ENCODE measurements at places on chromosomes 1 and 21. TPM values are rescaled to one million over a fixed set of nuclear protein-coding genes. Genes with fewer than 3 reads are reported as not detected.

DNA sequence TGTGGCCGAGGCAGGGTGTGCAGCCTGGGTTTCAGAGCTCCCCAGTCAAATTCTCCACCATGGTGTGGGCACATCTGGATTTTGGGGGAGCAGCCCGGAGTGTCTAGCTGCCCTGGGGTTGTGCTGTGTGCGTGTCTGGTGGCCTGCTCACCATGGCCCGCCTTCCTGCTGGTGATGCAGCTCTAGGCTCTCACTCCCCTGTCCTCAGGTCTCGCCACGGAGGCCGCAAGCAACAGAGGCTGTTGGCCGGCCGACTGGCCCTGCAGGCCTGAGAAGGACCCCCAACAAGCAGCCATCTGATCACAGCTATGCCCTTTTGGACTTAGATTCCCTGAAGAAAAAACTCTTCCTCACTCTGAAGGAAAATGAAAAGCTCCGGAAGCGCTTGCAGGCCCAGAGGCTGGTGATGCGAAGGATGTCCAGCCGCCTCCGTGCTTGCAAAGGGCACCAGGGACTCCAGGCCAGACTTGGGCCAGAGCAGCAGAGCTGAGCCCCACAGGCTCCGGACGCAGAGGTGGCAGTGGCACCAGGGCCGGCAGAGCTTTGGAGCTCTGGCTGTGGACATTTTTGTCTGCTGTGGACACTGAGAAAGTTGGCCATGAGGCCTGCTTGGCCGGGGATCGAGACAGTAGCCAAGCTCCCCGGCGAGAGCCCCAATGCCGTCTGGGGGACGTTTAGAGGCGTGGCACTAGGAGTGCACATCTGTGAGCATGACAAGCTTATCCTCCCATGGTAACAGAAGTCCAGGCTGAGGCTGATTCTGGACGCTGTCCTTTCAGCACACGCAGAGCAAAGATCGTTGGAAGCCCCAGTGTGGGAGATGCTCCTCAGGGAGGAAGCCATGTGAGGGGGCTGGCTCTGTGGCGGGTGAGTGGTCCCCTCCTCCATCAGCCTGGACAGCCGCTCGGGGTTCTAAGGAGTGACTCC, 8.2 kb downstream of the THAP3 start:
- DNase-seq = no peak
- H3K27ac ChIP-seq = no peak overlapping the region
- H3K4me1 ChIP-seq = peaks cover 12% of the 10 kb centered on the region

DNA sequence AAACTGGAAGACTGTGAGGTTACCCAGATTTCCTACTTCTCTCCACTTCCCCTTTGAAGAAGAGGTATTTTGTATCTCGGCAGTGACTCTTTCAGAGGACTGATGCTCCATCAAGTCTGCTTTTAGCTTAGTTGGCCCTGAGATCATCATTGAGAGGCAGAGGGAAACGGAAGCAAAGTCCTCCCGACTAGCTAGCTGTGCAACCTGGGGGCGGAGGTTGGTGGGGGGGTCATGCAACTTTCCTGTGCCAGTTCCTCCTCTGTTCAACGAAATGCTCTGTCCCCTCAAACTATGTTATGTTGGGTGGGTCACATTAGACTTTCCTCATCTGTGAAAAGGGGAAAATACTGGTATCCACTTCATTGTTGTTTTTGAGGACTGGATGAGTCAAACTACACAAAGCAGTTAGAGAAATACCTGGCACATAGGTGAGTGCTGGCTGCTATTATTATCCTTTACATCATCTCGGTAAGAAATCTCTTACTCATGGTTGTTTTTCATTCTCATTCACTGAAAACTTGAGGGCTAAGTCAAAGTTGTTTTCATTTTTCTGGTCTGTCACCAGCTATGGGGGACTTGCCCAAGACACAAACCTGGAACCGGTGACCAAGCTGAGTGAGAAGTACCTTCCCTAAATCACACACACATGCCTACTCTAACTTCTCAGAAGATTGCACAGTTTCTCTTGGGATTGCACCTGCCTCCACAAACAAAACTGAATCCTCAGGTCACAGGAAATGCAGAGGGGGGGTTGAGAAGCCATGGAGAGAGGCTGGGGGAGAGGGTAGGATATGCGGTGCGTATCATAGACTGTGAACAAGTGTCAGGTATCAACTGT, 83.3 kb downstream of the ABCA4 start:
- H3K36me3 ChIP-seq = no peaks in the 10 kb centered on the region
- peaks cover 47% of the 10 kb centered on the region for H3K4me1 ChIP-seq
- DNase-seq = no peak
- H3K4me3 ChIP-seq = no peak overlapping the region
- H3K27me3 ChIP-seq = peaks cover 8% of the 10 kb centered on the region

DNA sequence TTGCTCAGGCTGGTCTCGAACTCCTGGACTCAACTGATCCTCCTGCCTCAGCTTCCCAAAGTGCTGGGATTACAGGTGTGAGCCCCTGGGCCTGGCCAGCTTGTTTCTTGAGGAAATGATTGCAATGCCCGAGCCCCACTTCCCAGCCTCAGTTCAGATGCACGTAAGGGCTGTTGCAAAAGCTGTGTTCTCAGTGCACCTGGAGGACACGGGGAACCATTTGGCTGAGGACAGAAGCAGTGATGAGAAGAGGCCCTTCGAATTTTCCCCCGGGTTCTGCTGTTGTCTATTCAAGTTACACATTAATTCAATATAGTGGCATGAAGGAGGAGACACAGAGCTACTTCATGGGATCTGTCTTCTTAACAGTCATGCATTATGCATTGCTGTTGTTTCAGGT, 78.8 kb upstream of the WDR26 start:
- H3K4me3 ChIP-seq = no peak overlapping the region
- no peak overlapping the region for H3K27ac ChIP-seq
- no peak for DNase-seq
- H3K4me1 ChIP-seq = peaks cover 6% of the 10 kb centered on the region
- H3K27me3 ChIP-seq = no peaks in the 10 kb centered on the region

- peak; percentile 5 for DNase-seq
- no peak overlapping the region for H3K4me3 ChIP-seq
- H3K27me3 ChIP-seq = peaks cover 46% of the 10 kb centered on the region
- H3K4me1 ChIP-seq = no peaks in the 10 kb centered on the region
- H3K27ac ChIP-seq = no peak overlapping the region
- no peaks in the 10 kb centered on the region for H3K36me3 ChIP-seq
Measured at GRCh38 chr1:53553734-53554509, 94.7 kb downstream of the DMRTB1 start.

DNA sequence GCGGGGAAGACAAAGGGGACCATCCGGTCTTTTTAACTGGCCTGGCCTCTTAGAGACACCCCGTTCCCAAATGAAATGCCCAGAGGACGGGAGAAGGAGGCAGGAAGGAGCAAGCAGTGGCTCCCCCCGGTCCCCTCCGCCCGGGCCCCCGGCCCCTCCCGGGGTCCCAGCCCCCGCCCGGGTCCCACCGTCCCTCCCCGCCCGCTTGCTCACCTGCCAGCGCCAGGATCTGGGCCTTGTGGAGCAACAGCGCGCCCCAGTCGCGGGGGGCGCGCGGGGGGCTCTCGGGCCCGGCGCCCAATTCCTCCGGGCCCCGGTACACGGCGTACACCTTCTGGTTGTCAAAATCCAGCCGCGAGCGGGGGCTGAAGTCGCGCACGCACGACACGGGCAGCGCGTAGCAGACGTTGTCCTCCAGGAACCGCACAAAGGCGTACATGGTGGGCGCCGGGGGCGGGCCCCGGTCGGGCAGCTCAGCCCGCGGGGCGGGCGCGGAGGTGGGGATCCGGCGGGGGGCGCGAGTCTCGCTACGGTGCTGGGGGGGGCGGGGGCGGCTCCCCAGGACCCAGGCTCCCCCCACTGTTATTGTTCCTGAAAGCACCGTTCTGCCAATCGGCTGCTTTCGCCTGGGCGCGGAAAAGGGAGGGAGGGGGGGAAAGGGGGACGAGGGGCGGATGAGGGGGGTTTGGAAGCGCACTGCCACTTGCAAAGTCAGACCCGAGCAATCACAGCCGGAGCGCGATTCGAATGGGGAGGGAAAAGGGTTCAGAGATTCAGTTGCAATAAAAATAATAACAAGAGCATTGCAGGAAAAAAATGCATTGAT, at the start of gene BEND5:
Gene BEND5, minus strand, starts transcription at position 499 of the 826 bp plus-strand sequence. Its CDS starts 60 bp downstream, at position 439.
- peaks cover 6% of the 10 kb centered on the region for H3K36me3 ChIP-seq
- H3K4me1 ChIP-seq = peaks cover 29% of the 10 kb centered on the region
- H3K27me3 ChIP-seq = no peaks in the 10 kb centered on the region
- DNase-seq = peak; percentile 46
- peak within 1 kb of the TSS; percentile 75 for H3K27ac ChIP-seq
- H3K4me3 ChIP-seq = peak within 1 kb of the TSS; percentile 85

DNA sequence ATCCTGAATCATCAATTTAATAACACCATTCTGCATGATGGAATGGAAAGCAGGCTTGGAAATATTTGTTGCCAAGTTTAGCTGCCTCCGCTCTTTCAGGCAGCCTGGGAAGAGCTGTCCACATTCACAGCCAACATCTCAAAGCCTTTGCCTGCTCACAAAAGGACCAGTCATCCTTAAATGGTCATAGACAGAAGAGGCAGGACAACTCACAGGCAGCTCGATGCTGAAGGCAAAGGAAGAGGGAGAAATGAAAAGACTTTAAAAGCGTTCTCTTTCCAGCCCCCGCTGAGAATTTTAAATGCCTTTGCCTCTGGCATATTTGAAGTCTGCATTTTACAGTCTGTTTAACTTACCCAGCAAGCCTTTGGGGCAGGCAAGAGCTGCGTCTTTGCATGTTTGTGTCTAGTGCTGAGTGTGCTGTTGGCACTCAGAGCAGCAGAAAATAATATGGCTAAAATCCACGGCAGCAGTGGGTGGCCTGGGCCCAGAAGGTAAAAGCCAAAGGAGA, 68.9 kb downstream of the NMNAT2 start:
- H3K4me1 ChIP-seq = peaks cover 33% of the 10 kb centered on the region
- no peak for DNase-seq
- no peaks in the 10 kb centered on the region for H3K36me3 ChIP-seq
- no peaks in the 10 kb centered on the region for H3K27me3 ChIP-seq

DNA sequence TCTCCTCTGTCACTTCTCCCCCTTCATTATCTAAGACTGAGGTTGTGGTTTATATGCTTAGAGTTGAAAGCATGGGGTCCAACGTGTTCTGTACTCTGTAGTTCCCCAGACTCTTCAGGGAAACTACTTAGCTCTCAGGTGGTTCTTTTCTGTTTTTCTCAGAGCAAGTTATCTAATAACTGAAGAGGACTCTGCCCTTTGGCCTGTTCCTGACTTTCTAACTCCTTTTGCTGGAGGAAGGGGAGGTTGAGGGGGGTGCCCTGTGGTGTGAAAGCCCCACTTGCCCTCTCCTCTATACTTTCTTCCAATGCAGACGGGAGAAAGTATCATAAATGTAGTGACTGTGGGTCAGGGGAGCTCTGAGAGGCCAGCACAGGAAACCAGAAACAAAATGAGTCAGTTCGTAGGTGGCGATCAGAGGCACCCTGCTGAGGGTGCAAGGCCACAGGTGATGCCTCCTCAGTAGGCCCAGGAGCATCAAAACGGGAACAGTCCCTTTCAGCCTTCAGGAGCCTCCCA, 5.0 kb downstream of the SLC25A44 start:
- H3K36me3 ChIP-seq = peaks cover 17% of the 10 kb centered on the region
- DNase-seq = no peak
- H3K4me1 ChIP-seq = peaks cover 87% of the 10 kb centered on the region
- H3K27me3 ChIP-seq = no peaks in the 10 kb centered on the region
- no peak overlapping the region for H3K27ac ChIP-seq
- H3K4me3 ChIP-seq = no peak overlapping the region

GRCh38 chr1:11487196-11487751, 8.3 kb downstream of the DISP3 start:
- H3K27ac ChIP-seq = no peak overlapping the region
- H3K36me3 ChIP-seq = no peaks in the 10 kb centered on the region
- H3K4me1 ChIP-seq = peaks cover 12% of the 10 kb centered on the region
- DNase-seq = no peak
- peaks cover 82% of the 10 kb centered on the region for H3K27me3 ChIP-seq
- no peak overlapping the region for H3K4me3 ChIP-seq

- no peak overlapping the region for H3K27ac ChIP-seq
- H3K27me3 ChIP-seq = no peaks in the 10 kb centered on the region
- DNase-seq = no peak
- H3K4me1 ChIP-seq = no peaks in the 10 kb centered on the region
- no peaks in the 10 kb centered on the region for H3K36me3 ChIP-seq
Measured at GRCh38 chr1:202848191-202848542, 37.4 kb downstream of the PCAT6 start.

DNA sequence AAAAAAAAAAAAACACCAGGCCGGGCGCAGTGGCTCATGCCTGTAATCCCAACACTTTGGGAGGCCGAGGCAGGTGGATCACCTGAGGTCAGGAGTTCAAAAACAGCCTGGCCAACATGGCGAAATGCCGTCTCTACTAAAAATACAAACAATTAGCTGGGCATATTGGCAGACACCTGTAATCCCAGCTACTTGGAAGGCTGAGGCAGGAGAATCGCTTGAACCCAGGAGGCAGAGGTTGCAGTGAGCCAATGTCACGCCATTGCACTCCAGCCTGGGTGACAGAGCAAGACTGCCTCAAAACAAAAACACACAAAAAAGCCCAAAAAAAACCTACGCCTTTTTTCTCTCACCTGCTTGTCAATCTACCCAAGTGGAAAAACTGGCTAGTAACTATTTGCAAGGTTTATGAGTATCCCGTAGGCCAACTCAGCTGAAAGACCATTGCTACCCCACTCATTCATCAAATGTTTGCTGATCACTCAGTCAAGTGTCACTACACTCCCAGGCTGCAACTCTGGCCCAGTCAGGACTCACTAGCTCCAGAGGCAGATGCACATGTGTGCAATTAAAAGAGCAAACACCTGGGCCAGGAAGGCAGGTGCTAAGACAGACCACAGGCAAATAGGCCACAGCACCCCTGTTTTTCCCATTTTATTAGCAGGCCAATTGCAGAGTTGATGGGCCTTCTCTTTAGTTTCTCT, 2.0 kb downstream of the CSRP1 start:
- peak overlapping the region; percentile 82 for H3K4me3 ChIP-seq
- no peak for DNase-seq
- peak overlapping the region; percentile 93 for H3K27ac ChIP-seq
- no peaks in the 10 kb centered on the region for H3K27me3 ChIP-seq
- H3K36me3 ChIP-seq = no peaks in the 10 kb centered on the region
- peaks cover 77% of the 10 kb centered on the region for H3K4me1 ChIP-seq

GRCh38 chr1:54125386-54126070, 27.3 kb downstream of the CDCP2 start:
- no peaks in the 10 kb centered on the region for H3K36me3 ChIP-seq
- no peak overlapping the region for H3K4me3 ChIP-seq
- H3K27me3 ChIP-seq = peaks cover under 1% of the 10 kb centered on the region
- H3K4me1 ChIP-seq = peaks cover 11% of the 10 kb centered on the region
- no peak overlapping the region for H3K27ac ChIP-seq

- H3K4me1 ChIP-seq = peaks cover 7% of the 10 kb centered on the region
- H3K4me3 ChIP-seq = no peak overlapping the region
- DNase-seq = no peak
- H3K27ac ChIP-seq = no peak overlapping the region
- H3K27me3 ChIP-seq = no peaks in the 10 kb centered on the region
- peaks cover 63% of the 10 kb centered on the region for H3K36me3 ChIP-seq
Measured at GRCh38 chr1:150441121-150441520, 46.1 kb upstream of the TARS2 start.

- no peaks in the 10 kb centered on the region for H3K36me3 ChIP-seq
- peak overlapping the region; percentile 77 for H3K27ac ChIP-seq
- peaks cover 10% of the 10 kb centered on the region for H3K27me3 ChIP-seq
Measured at GRCh38 chr21:31371715-31372470, 27.8 kb upstream of the TIAM1 start.

- peak overlapping the region; percentile 75 for H3K4me3 ChIP-seq
- no peaks in the 10 kb centered on the region for H3K36me3 ChIP-seq
- no peak overlapping the region for H3K27ac ChIP-seq
- no peak for DNase-seq
Measured at GRCh38 chr1:212952641-212952976, 2.3 kb downstream of the VASH2 start.

The MYBPH gene
- not detected for total RNA-seq

The PRDM16 gene
- total RNA-seq = 16.6 TPM

The ZBTB17 gene
- 24.7 TPM for total RNA-seq

The CHML gene
- total RNA-seq = 8.2 TPM
